ENCODE measurements at places on chromosomes 1 and 21.

GRCh38 chr1:64511044-64511443, 41.1 kb downstream of the CACHD1 start:
- no peak for DNase-seq

GRCh38 chr1:101205457-101205856, 31.4 kb upstream of the S1PR1 start:
- DNase-seq: no peak

DNA sequence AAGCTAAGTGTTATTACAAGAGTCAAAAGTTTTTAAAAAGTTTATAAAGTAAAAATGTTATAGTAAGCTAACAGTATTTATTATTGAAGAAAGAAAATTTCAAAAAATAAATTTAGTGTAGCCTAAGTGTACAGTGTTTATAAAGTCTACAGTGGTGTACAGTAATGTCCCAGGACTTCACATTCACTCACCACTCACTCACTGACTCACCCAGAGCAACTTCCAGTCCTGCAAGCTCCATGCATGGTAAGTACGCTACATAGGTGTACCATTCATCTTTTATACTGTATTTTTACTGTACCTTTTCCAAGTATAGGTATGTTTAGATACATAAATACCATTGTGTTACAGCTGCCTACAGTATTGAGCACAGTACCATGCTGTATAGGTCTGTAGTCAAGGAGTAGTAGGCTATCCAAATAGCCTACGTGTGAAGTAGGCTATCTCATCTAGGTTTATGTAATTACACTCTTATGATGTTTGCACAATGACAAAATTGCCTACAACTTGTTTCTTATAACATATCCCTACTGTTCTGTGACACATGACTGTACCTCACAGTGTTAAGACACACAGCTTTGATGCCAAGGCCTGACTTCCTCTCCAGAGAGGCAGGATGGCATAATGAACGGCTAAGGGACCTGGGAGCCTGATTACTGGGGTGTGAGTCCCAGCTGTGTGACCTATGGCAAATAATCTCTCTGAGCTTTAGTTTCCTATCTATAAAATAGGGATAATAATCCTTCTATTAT, 12.7 kb downstream of the DHCR24 start:
- no peak for DNase-seq

DNA sequence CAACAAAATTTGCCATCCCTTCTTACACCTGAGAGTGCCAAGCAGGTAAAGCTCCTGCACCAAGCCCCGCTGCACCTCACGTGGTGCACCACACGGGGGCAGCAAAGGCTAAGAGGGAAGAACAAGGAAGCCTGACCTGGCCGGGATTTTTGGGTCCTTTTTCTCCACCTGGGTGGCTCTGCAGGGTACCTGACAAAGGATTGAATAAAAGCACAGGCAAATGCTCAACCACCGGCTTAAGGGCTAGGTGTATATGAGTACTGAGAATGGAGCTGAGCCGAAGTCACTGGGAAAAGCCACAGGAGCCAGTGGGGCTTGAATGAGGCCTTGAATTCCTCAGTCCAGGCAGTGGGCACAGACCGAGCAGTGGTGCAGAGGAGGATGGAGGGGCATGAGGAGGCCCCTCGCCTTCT, 36.4 kb downstream of the ZNF697 start:
- peak; percentile 88 for DNase-seq

GRCh38 chr1:116375887-116376728, 3.1 kb downstream of the ATP1A1 start:
- DNase-seq: peak; percentile 71

- DNase-seq: no peak
Measured at GRCh38 chr1:201363467-201363866, 14.0 kb downstream of the TNNT2 start.

- no peak for DNase-seq
Measured at GRCh38 chr1:146051452-146051851, 29.9 kb upstream of the HJV start.

DNA sequence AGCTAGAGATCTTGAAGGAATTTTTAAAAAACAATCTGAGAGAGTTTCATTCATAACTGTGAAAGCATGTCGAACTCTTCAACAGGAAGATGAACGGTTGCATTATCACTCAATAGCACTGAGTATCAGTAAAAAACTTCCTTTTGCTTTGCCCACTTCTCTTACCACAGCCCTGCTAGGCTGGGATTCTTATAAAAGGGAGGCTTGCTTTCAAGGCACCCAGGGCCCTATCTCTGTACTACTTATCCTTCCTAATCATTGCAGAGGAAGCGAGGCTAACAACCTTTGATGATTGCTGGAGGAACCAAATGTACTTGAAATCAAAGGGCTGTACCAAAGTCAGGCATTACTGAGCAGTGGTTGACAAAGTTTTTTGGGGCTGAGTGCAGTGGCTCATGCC, 71.2 kb downstream of the SNRPE start:
- no peak for DNase-seq

DNA sequence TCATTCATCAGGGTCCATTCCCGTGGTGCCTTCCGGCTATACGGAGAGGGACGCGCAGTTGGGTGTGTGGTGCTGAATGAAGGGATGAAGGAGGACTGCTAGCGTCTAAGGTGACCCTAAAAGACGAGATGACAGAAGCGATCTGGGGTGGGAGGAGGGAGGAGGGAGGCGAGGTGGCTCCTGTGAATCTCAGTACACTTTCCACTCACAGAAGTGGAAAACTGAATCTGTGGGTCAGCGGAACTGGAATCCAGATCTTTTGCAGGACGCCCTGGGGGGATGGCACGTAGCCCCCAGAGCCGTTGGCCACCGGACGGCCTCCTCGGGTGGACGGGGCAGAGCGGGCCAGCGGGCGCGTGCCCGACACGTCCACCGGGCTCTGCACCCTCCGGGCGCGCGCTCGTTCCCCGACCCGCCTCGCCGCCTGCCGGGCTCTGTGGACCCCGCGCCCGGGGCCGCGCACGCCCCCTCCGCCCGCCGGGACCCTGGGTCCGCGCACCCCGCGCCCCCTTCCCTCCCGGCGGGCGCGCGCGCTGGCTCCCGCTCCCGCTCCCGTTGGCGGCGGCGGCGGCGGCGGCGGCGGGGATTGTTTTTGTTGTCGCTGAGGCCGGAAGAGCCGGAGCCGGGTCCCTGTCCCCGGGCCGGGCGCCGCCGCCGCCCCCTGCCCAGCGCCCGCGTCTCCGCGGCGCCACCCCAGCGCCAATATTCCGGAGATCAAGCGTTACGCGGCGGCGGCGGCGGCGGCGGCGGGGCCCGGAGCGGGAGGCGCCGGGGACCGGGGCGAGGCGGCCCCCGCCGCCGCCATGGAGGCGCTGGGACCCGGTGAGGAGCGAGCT, at the start of gene AGO4:
Gene AGO4, plus strand, starts transcription at position 403 of the 836 bp plus-strand sequence. Its CDS starts 401 bp downstream, at position 804.
- peak; percentile 32 for DNase-seq

DNA sequence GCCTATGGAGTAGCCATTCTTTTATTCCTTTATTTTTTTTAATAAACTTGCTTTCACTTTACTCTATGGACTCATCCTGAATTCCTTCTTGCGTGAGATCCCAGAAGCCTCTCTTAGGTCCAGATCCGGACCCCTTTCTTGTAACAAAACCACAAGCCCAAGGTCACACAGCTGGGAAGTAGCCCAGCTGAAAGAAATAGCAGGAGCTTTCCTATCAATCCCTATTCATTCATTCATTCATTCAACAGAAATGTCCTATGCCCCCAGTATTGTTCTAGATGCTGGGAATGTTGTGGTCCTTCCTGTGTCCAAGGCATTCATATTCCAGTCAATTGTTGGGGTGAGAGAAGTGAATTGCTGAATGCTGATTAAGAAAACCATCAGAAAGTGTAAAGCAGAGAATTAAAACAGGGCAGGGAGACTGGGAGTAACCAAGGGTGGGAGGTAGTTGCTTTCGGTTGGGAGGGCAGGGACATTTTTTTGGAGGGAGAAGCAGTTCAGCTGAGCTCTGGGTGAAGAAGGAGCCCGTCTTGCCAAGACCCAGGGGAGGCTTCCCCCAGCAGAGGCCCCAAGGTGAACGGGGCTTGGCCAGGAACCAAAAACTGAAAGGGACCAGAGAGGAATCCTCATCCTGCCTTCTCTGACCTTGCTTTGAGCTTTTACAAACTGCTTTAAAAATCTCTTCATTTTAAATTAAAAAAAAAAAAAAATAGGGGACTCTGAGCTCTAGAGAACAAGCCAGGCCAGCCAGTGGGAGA, 10.8 kb downstream of the PLA2G2D start:
- DNase-seq: no peak

- no peak for DNase-seq
Measured at GRCh38 chr1:178682886-178683285, 42.2 kb upstream of the RALGPS2 start.

DNA sequence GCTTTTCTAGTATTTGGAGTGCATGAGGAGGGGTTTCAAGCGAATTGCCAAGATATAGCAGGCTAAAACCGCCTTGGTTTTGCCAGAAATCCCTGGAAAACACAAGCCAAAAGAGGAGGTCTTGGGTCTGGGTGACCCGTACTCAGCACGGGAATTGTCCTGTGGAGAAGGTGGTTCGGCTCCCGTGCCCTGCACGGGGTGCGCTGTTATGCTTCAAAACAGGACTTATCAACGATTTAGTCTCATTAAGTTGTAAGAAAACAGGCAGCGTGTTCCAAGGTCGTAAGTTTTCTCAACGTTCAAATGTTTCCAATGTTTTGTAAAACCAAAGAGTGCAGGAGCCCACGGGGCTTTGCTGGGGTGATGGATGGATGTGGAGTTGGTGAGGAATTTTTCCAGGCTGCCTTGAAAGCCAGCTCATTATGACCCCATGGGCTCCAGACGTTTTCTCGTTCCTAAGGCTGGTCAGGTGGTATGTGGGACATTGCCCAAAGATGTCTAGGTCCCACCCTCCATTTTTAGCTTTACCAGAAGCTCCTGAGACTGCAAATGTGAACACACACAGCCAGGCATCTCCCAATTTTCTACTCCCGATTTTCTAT, 75.4 kb upstream of the CLDN14 start:
- no peak for DNase-seq

DNA sequence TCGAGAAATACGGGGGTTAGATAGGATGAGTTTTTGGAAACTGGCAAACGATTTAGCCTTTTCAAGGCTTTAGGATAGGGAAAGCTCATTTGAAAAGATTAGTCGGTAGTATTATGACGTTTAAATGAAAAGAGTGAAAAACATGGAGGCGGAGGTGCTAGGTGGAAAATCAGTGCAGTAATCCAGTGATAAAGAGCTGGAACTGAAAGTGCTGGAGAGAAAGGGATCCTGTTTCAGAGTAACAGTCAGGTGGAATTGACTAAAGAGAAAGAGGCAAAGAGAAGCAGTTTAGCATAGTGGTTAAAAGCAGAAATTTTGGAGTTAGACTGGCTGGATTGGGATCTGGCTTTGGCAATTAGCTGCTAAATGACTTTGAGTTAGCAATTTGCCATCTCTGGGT, 945 bp downstream of the WDR3 start:
- DNase-seq: no peak

DNA sequence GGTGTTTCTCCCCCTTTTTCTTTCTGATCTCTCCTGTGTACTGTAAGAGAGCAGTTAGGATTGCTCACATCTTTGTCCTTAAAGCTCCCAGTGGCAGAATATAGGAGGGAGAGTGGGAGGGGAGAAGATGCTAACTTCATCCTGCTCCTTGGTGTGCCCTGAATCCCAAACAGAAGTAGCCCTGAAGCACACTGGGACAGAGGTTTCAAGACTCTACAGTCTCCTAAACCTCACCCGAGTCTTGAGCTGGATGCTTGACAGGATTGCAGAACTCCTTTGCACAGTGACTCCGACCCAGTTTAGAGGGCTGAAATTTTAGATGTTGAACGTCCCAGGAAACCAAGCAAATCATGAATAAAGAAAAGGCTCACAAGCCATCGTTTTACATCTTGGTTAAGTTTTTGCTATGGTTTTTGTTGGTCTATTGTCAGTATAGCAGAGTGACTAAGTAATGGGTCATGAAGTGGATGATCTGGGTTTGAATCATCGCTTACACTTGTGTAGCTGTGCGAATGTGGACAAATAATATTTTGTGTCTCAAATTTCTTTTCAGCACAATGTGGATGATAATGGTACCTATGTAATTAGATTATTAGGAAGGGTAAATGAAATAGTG, 37.5 kb downstream of the XCL2 start:
- no peak for DNase-seq

DNA sequence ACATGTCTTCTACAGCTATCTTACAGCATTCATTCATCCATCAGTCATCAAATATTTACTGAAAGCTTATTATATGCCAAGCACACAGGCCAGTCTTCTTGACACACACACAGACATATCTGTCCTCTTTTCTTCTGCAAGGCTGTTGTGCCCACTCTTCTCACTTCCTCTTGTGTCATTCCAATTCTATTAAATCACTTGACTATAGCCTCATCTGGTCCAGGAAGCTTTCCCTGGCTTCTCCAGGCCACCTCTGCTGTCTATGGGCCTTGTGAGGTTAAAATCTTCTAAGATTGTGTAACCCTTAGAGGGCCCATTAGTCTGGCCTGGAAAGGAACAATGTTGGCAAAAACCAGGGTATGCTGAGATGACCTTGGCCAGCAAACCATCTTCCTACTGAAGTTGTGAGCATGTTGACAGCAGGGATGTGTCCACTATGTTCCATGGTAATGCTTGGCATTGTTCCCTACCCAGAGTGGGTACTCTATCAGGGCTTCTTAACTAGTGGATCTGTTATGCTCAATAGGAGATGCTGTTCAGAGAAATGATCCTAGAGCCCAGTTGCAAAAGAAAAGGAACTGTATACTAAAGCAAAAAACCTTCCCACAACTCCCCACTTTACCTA, 5.3 kb downstream of the TRAF3IP3 start:
- DNase-seq: no peak

- no peak for DNase-seq
Measured at GRCh38 chr1:168582688-168583336, 6.4 kb downstream of the XCL1 start.

DNA sequence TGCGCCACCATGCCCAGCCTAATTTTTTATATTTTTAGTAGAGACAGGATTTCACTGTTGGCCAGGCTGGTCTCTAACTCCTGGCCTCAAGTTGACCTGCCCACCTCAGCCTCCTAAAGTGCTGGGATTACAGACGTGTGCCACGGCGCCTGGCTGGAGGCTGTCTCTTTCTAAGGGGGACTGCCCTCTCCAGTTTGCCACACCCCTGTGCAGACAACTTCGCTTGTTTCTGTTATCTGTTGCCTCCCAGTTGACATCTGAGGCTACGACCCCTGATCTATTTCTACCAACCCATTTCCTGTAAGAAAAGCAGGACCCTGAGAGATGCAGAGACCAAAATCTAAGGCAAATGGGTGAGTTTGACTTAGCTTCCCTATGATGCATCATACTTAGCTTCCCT, 24.0 kb upstream of the VASH2 start:
- DNase-seq: no peak

DNA sequence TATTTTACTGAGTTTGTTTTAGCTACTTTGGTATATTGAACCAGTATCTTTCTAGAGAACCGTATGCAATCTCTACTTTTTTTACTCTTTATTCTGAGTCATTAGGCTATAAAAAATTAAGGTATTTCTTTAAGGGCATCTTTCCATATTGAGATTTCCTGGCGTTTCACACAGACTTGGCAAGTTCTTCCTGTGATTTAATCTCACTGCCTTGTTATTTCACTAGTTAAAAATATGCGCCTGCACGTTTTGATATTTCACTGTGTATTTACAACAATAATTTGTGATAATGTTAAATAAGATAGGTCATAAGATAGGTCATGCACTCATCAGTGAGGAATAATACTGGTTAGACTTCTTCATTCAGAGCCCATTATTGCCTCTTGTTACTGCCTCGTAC, 16.2 kb upstream of the CR1L start:
- no peak for DNase-seq

All from activated CD4-positive, alpha-beta T cell treated with anti-CD3 and anti-CD28 coated beads for 48 hours (primary cell).